ENCODE measurements at places on chromosomes 12 and 14.

GRCh38 chr14:97185186-97185585 lies 388.0 kb downstream of the VRK1 start:
- DNase-seq: peak; percentile 53

GRCh38 chr12:124738636-124739467 lies 124.8 kb downstream of the SCARB1 start:
- DNase-seq: no peak

DNA sequence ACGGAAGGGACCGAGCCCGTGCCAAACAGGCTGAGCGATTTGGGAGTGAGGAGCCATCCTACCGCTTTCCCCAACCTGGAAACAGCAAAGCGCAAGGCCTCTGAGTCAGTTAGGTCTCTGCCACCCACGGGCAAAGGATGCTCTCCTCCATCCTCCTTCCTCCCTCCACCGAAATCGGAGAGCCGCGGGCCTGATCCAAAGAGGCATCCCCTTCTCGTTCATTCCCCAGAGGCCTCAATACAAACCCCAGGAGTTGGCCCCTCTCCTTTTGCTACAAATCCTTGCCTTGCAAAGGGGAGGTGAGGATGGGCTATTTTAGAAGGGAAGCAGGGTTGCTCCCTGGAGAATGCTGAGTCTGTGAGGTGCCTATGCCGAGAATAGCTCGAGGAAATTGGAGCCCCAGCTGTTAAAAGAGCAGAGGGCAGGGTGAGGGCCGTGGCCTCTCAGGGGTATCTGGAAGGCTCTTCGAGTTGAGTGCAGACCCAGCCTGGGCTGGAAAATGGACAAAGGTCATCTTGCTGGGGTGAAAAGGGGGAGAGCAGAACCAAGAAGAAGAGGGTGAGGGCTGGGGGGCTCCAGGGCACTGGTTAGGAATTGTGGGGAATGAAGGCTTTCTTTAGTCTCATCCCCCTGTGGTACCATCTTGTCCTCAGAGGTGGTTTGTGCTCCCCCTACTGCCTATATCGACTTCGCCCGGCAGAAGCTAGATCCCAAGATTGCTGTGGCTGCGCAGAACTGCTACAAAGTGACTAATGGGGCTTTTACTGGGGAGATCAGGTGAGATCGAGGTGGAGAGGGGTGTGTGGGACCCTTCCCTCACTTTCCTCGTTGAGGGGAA lies 1.1 kb downstream of the TPI1 start:
- DNase-seq: peak; percentile 27

DNA sequence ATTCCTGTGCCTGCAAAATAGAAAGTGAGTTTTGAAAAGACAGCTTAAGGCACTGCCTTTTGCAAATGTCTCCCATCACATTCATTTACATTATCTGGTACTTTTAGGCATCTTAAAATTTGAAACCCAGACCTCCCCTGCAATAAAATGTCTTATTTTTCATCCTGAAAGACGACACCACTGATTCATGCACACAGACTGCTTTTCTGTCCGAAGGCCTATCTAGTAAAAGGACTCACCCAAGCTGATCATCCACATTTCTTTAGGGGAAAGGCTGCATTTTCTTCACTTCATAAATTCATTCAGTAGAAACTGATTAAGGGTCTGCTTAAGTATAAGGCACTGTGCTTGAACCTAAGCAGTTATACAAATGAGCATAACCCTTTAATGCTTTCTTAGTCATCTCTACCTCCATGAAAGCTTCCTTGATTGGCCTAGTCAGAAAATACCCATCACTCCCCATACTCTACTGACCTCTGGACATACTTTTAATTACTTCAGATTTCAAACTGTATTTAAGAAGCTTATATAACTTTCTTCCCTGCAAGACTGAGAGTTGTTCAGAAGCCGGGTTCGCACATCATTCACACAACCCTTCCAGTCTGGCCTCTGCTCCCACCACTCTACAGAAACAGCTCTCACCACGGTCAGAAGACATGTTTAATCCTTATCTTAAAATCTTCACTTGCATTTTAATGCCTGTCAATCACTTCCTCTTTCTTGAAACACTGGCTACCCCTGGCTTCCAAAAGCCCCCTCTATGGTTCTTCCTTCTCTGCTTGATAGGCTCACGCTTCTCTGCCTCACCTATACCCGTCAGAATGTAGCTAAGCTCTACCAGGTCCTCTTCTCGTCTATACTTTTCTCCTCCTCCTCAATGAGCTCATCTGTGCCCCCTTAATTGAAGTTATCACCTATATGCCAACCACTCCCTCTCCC lies 288.6 kb downstream of the MED13L start:
- DNase-seq: no peak

DNA sequence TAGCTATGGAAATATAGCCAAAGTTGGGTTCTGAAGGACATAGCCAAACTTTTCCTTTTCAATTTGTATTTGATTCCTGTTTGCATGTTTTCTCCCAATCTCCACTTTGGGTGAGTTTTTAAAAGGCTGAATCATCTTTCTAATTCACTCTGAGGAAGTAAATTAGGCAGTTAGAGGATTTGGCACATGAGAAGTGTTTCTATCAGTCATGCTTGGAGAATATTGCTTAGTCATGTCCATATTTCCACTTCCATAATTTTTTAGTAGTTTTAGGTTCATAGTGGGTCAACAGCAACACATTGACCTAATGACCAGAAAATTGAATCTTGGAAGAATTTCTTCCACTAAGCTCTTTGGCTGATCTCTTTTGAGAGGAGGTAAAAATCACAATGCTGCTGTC lies 21.8 kb downstream of the IRAK3 start:
- DNase-seq: no peak

DNA sequence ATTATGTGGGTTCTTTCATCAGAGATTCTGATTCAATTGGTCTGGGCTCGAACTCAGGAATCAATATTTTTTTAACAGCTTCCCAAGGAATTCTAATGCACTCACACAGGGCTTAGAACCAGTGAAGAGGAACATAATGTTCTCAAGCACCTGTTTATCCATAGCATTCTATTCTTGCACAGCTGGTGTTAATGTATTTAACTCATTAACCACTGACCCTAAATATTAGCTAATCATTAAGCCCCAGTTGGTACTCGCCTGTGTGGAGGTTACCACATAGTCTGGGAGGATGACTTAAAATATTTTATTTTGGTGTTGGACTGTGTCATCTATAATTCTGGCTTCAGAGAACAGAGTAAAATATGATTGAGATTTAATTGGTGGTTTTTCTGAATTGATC lies 45.3 kb downstream of the LRP6 start:
- DNase-seq: no peak

GRCh38 chr12:63905544-63905943 lies 61.0 kb downstream of the SRGAP1 start:
- no peak for DNase-seq

DNA sequence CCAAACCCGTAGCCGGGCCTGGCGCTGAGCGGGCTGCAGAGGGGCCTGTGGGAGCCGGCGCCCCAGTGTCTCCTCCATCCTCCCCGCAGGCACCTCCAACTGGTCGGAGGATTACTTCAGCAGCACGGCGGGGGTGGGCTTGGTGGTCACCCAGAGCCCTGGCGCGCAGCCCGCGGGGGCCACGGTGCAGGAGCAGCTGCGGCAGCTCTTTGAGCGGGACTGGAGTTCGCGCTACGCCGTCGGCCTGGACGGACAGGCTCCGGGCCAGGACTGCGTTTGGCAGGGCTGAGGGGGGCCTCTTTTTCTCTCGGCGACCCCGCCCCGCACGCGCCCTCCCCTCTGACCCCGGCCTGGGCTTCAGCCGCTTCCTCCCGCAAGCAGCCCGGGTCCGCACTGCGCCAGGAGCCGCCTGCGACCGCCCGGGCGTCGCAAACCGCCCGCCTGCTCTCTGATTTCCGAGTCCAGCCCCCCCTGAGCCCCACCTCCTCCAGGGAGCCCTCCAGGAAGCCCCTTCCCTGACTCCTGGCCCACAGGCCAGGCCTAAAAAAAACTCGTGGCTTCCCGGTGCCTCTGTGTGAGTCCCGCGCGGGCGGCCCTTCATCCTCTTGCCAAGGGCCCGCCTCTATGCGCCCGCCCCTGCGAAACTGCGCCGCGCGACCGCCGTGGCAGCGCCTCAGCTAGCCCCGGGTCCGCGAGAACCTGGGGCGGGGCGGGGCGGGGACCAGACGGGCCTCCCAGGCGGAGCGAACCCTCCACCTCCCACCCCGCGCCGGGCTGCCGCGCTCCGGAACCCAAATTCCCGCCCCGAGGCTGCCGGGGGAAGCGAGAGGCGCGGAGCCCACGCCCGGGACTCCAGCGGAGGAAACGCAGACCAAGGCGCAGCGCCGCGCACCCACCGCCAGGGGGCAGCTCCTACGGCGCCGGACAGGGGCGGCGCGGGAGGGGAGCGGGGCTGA lies 8.3 kb downstream of the PLD4 start:
- peak; percentile 83 for DNase-seq

- no peak for DNase-seq
These were observed 193.0 kb downstream of the C12orf50 start for GRCh38 chr12:87836190-87836589.

- DNase-seq: no peak
These were observed 106.6 kb downstream of the OTOGL start for GRCh38 chr12:80205960-80206359.

DNA sequence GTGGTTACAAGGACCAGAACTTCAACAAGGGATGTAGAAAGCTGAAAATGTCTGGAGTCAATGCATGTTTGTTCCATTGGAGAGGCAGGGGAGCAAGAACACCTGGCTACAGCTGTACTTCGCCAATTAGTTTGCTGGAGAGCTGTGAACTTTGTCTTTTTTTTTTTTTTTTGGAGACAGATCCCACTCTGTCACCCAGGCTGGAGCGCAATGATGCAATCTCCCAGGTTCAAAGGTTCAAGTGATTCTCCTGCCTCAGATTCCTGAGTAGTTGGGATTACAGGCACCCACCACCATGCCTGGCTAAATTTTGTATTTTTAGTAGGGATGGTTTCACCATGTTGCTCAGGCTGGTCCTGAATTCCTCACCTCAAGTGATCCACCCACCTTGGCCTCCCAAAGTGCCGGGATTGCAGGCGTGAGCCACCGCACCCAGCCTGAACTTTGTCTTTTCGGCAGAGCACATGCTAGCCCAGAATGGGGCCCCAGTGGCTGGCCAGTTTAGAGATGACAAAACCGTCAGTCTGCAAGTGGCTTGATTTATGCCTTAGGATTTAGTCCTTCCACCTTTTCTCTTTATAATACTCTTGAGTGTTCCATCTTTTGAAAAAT lies 55.5 kb downstream of the AVPR1A start:
- DNase-seq: no peak

- DNase-seq: no peak
These were observed 5.4 kb downstream of the VSIG10 start for GRCh38 chr12:118098401-118098800.

DNA sequence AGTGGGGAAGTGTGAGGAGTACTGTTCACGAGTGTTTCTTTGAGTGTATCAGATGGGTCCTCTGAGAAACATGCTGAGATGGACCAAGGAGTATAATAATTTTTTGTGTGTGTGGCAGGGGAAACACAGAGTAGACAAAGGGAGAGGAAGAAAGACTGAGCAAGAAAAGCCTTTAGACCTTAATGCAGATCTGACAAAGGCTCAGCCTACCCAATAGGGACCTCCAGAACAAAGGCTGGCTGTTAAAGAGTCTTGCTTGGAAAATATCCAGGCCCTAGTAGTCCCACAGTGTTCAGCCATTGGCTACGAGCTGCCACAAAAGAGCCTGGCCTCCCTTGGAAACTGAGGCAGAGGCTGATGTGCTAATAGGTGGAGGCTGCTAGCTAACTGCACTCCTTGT lies 13.5 kb downstream of the COQ5 start:
- DNase-seq: no peak

- DNase-seq: no peak
These were observed 75.9 kb upstream of the C14orf180 start for GRCh38 chr14:104503691-104504090.

DNA sequence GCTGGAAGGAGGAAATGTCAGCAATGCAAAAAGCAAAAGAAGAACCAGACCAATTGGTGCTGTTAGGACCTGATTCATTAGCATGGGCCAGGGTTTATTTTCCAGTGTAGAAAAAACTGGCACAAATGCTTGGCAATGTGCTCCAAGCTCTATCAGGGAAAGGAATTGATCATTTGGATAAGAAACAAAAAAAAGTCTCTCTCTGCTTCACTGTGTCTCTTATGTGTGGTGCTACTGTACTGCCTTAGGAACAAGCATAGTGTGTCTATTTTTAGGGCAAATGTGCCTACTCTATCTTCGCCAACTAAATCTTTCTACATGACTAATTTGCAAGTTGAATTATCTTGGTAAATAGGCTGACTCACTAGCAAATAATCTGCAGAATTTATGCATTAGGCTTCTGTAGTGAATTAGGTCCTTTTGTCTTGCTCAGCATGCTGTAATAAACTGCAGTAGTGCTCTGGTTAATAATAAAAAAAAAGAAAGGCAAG lies 236.7 kb downstream of the MDGA2 start:
- no peak for DNase-seq

- no peak for DNase-seq
These were observed 723.7 kb downstream of the C12orf50 start for GRCh38 chr12:87305481-87305880.

- DNase-seq: no peak
These were observed 19.7 kb downstream of the NEK9 start for GRCh38 chr14:75107186-75107585.

GRCh38 chr12:8048906-8049305 lies 16.4 kb downstream of the FOXJ2 start:
- no peak for DNase-seq

GRCh38 chr14:61064856-61065255 lies 83.8 kb downstream of the SLC38A6 start:
- no peak for DNase-seq

DNA sequence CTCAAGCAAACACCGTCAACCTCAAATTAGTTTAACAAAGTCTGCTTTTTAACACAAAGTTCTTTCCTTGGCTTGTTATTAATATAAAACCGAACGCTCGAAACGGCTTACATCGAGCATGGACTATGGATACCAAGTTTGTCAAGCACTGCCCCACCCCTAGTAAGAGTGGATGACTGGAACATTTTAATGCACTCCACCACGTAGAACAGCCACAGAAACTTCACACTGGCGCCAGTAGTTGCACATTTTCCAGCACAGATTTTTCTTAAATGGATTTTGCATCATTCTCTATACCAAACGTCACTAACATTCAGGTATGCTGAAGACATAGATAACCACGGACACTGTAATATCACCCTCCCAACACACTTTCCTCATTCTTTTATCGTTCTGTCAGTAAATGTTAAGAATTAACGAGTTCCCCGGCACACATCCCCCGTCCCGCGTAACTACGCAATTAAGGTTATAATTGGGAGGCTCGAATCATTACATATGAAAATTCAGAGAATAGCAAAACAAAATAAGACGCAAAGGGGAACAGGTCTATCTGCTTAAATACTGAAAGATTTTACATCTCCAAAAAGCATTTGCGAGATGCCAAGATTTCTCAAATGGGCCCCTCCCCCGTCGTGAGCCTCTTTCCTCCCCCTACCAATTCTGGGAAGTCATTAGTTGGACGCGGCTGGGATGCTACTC lies 990 bp downstream of the FERMT2 start:
- peak; percentile 8 for DNase-seq

GRCh38 chr12:26135010-26135420 lies 10.2 kb upstream of the BHLHE41 start:
- DNase-seq: no peak

Measured in CD4-positive, alpha-beta T cell treated with Interleukin-17A for 1 hour (primary cell).